Effector memory CD4-positive, alpha-beta T cell (primary cell): ENCODE measurements at places on chromosomes 6 and 20.
A peak's percentile ranks its signal among the peaks of the same experiment; 100 is the strongest.

DNA sequence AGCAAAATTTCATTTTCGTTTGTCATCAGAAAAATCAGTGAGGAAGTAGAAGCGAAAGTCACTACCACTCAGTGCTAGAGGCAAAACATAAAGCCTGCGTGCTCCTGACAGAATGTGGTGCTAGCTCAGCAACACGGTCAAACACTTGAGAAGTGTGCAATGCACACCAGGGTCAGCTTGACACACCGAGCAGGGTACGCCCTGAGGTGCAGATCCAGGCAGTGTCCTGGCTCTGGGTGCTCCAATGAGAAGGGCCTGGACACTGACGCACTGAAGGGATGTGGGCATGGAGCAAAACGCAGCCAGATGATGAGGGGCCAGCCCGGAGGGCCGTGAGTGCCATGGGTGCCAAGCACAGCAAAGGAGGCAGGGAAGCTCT, 5.9 kb downstream of the RNASET2 start:
- DNase-seq, result no peak

- DNase-seq, result no peak
Observed at GRCh38 chr6:157124485-157125254, 198.6 kb downstream of the TMEM242 start.

DNA sequence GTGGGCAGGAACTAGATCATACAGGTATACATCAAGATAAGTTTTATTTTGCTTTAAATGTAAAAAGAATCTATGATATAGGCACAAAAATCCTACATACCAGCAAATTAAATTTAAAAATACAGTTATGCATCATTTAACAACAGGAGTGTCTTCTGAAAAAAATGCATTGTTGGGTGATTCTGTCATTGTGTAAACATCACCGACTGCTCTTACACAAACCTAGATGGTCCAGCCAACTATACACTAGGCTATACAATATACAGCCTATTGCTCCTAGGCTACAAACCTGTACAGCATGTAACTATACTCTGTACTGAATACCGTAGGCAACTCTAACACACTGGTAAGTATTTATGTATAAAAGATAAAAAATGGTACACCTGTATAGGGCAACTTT, 139.4 kb downstream of the RNGTT start:
- no peak for DNase-seq

GRCh38 chr20:31695849-31696804, 26.5 kb downstream of the BCL2L1 start:
- DNase-seq, result no peak

DNA sequence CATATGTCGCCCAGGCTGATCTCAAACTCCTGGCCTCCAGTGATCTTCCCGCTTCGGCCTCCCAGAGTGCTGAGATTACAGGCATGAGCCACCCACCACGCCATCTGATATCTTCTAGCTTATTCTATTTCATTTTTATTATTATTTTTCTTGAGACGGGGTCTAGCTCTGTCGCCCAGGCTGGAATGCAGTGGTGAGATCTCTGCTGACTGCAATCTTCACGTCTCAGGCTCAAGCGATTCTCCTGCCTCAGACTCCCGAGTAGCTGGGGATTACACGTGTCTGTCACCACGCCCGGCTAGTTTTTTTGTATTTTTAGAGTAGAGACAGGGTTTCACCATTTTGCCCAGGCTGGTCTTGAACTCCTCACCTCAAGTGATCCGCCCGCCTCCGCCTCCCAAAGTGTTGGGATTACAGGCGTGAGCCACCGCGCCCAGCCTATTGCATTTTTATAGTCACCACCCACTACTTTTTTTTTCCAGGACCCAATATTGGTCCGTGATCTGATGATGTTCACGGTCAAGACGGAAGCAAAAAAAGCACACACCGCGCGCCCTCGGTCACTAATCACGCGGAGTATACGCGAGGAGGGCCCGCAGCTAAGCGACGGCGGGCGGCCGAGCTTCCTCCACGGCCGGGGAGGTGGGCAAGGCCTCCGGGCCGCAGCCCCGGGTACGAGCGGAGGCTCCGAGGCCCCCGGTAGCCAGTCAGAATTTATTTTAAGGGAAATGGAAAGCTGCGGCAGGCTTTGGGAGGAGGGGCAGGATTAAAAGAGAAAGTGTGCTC, 1.1 kb upstream of the LSM14B start:
- no peak for DNase-seq

- DNase-seq, result no peak
Observed at GRCh38 chr6:20998748-20999448, 464.6 kb downstream of the CDKAL1 start.

- DNase-seq, result no peak
Observed at GRCh38 chr6:16216501-16217155, 21.8 kb upstream of the GMPR start.

DNA sequence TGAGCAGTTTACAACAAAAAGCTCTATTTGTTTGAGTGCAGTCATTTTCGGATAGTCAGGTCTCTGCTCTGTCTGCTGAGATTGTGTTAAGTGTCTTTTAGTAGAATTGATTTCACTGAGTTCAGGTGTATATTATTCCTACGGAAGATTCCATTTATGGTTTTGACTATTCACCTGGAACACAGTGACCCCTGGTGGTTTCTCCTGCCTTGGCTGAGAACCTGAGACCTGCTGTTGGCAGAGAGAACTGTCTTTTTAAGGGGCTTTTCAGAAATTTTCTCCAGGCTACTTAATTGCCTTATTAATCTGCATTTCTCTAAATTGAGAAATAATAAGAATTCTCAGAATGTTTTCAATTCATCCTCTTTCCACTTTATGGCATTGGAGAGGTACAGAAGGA, 508.0 kb downstream of the TBC1D32 start:
- no peak for DNase-seq

- DNase-seq, result no peak
Observed at GRCh38 chr6:143539734-143540133, 28.2 kb upstream of the FUCA2 start.

- DNase-seq, result no peak
Observed at GRCh38 chr20:4555188-4555890, 166.4 kb upstream of the PRND start.

- DNase-seq, result no peak
Observed at GRCh38 chr6:131366223-131366622, 206.8 kb upstream of the ARG1 start.

DNA sequence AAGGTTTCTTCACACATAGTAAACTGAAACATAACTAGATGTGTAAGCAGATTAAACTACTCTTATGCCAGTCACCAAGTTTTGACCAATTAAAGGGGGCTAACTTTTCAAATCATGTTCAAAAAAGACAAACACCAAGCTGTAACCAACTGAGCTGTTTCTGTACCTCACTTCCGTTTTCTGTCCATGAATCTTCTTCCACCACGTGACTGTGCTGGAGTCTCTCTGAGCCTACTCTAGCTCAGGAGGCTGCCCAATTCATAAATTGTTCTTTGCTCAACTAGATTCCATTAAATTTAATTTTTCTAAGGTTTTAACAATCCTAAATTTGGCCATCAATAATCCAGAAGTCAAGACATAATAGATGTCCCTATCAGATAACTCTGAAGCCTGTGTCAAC, 229.4 kb downstream of the FNDC1 start:
- no peak for DNase-seq

DNA sequence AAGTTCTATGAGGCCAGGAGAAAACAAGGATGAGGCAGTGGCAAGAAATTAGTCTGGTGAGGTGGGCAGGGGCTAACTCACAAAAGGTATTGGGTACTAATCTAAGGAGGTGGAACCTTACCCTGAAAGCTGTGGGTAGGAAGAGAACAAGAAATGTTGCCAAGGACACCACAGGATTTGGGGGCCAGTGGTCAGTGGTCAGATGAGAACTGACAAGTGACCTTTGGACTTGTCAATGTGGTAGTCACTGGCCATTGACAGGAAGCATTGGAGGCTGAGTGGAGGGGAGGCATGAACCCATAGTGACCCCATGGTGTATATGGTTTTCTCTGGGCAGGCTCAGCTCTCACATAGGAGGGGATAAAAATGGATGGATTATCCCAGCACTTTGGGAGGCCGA, 25.3 kb upstream of the SMIM29 start:
- DNase-seq, result no peak

DNA sequence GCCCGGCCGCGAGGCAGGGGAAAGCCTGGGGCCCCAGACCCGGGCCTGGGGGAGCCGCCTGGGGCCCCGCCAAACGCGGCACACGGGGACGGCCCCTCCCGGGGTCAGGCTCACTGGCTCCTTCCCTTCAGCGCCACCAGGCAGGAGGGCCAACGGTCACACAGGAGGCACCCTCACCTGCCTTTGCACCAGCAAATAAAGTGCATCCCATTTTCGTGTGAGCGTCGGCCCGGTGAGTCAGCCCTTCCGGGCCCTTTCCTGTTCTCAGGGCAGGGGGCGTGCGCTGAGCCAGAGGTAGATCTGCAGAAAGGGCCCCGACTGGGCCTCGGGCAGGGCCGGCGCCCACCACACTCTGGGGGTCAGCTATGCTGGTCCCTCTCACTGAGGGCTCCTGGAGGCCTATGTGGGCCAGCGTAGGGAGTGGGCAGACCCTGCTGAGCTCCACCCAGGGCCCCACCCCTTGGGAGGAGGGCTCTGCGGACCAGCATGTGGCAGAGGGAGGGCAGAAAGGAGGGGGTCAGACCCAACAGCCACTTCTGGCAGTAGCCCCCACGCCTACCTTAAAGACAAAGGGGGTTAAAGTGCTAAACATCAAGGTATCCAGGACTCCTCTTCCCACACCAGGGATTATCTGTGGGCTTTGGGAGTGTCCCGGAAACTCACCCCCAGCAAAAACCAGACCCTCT, 931 bp upstream of the UCKL1 start:
- DNase-seq, result peak; percentile 55
